Right lung (tissue), 10 donors: ENCODE measurements at places on chromosomes 4 and X.
A peak's percentile ranks its signal among the peaks of the same experiment; 100 is the strongest.

DNA sequence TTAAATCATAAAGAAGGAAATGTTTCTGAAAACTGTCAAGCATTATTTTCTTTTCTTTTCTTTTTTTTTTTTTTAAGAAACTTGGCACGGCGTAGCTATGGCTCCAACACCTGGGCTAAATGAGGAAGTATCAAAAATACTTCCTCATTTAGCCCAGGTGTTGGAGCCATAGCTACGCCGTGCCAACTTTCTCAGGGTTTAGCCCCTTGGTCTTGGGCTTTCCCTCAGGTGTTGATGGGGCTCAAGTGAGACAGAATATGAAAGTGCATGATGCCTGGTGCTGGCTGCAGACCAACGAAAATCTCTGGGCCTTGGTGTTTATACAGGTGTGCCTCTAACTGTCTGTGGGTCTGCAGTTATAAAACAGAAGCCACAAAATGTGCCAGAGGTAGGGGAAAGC is 132.7 kb downstream of the ARHGAP24 start:
- no peak for DNase-seq

DNA sequence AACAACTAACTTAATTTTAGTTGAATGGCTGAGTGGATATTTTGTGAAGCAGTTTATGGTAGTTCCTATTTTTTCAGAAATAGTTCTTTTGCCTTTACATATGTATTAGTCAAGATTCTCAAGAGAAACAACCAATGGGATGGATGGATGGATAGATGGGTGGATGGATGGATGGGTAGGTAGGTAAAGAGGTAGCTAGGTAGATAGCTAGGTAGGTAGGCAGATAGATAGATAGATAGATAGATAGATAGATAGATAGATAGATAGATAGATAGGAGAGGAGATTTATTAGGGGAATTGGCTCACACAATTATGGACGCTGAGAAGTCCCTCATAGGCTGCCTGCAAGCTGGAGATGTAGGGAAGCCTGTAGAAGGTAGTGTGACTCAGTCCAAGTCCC is 74.0 kb upstream of the NUDT6 start:
- no peak for DNase-seq

GRCh38 chr4:14264437-14264836 is 636.9 kb upstream of the BOD1L1 start:
- no peak for DNase-seq

DNA sequence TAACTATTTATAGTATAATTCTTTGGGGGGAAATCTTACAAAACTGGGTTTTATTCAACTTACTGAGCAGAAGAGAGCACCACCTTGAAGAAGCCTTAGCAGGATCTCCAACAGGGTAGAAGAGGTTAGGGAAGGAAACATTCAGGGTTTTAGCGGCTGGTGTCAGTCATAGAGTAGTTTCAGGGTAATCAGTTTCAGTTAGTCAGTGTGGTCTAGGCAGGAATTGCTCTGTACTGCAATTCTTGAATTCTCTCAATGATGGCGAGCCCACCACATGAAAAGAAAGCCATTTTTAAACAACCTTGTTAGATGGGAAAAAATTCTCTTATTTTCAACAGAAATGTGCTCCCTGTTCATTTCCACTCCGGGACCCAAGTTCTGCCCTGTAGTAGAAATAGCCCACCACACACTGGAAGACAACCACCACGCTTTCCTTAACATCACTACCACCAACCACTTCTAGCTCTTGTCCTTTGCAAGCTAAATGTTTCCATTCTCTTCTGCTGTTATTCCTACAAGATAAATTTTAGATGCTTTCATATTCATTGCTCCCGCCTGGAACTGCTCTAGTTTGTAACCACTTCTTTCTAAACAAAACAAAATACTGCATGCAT is 25.9 kb downstream of the COL25A1 start:
- DNase-seq, result no peak

- DNase-seq, result no peak
Measured at GRCh38 chr4:105998171-105999063, 103.1 kb downstream of the NPNT start.

DNA sequence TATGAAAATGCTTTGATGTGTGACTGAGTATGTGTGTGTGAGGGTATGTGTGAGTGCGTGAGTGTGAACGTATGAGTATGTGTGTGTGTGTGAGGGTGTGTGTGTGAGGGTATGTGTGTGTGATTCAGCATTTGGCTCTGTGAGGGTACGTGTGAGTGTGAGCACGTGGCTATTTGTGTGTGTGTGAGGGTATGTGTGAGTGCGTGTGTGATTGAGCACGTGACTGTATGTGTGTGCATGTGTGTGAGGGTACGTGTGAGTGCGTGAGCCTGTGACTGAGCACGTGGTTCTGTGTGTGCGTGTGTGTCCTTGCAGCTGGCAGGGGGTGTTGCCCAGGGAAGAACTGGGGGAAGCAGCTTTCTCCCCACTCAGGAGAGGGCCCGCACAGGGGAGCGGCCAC is 16.1 kb upstream of the PPP2R3B start:
- no peak for DNase-seq

GRCh38 chr4:6684656-6685055 is 9.0 kb upstream of the S100P start:
- DNase-seq, result no peak

GRCh38 chr4:157128395-157128794 is 52.4 kb downstream of the GLRB start:
- DNase-seq, result no peak

DNA sequence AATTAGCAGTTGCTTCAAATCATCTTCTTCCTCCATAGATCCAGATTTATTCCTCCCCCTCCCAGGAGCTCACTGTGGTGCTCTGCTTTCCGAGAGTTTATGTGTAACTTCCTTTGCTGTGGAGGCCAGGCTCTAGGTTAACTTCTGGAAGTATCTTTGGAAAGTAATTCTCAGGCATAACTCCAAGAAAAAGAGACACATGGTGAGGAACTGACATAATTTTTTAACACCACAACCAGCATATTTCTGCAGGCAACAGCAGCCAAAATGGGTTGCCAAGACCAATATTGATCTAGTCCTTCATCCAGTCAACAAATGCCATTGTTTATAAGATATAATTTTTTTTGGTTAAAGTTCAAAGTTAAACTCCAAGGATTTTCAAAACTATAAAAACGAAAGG is 114.5 kb upstream of the RBPJ start:
- peak; percentile 57 for DNase-seq

GRCh38 chr4:102623622-102624021 is 122.5 kb downstream of the NFKB1 start:
- peak; percentile 37 for DNase-seq

DNA sequence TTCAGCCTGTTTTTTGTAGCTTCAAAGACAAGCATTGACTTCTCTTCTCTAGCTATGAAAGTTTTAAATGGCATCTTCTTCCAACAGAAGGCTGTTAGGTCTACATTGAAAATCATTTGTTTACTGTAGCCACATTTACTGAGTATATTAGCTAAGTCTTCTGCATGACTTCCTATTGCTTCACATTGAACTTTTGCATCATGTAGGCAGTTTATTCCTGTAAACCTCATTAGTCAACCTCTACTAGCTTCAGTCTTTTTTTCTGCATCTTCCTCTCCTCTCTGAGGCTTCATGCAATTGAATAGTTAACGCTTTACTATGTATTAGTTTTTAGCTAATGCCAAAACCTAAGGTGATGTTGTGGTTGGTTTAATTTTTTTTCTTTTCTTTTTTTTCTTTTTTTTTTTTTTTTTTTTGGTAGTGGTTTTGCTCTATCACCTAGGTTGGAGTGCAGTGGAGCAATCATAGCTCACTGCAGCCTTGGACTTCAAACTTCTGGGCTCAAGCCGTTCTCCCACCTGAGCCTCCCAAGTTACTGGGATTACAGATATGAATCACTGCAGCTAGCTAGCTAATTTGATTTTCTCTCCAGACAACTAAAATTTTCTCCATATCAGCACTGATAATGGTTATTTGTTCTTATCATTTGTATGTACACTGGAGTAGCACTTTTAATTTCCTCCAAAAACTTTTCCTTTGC is 3.4 kb downstream of the UGT2A3 start:
- DNase-seq, result no peak

GRCh38 chr4:7960790-7961655 is 21.4 kb upstream of the AFAP1 start:
- peak; percentile 82 for DNase-seq

GRCh38 chr4:74004668-74005067 is 6.2 kb upstream of the CXCL5 start:
- no peak for DNase-seq

DNA sequence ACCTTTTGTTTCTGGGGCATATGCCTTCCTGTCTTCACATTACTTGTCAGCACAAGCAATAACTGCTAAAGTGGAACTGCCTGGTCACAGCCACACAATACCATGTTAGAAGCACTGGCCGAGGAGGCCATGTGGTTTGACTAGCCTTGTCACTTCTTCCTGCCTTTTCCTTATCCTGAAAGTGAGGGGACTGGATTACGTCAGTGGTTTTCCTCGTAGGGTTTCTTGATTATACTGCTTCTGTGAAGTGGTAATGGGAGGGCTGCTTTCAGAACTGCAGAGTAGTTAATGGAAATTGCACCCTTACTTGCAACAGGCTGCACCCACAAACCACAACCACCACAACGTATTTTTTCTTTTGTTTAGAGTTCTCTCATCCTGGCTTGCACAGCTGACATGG is 26.6 kb downstream of the ZRSR2 start:
- no peak for DNase-seq

- DNase-seq, result no peak
Measured at GRCh38 chrX:54950730-54951375, 30.2 kb downstream of the TRO start.
